Fibroblast of the aortic adventitia (primary cell): ENCODE measurements at places on chromosomes 2 and 18. TPM values are rescaled to one million over a fixed set of nuclear protein-coding genes. Genes with fewer than 3 reads are reported as not detected.

GAREM2 gene
- 0.57 and 2.4 TPM in 2 replicates for total RNA-seq

KCNG2 gene
- not detected in 2 replicates for total RNA-seq

WDFY1 gene
- total RNA-seq = 62.6 and 95.4 TPM in 2 replicates

GKN2 gene
- total RNA-seq = not detected in 2 replicates

G6PC2 gene
- not detected in 2 replicates for total RNA-seq

CBLN2 gene
- total RNA-seq = 0.27 and 0.33 TPM in 2 replicates

REG1A gene
- not detected in 2 replicates for total RNA-seq

EIF2AK3 gene
- 31.5 and 92.3 TPM in 2 replicates for total RNA-seq

PKP4 gene
- total RNA-seq = 33.3 and 38.0 TPM in 2 replicates

SNRNP27 gene
- total RNA-seq = 49.4 and 53.6 TPM in 2 replicates

SCG2 gene
- total RNA-seq = 0.63 and 3.4 TPM in 2 replicates

DNAJC5G gene
- total RNA-seq = not detected in 2 replicates

CAPN14 gene
- 0.09 and 0.16 TPM in 2 replicates for total RNA-seq
